ENCODE measurements at places on chromosomes 1 and 21. TPM values are rescaled to one million over a fixed set of nuclear protein-coding genes. Genes with fewer than 3 reads are reported as not detected.

The NMNAT2 gene
- total RNA-seq, result not detected

The GJA9 gene
- total RNA-seq, result not detected

The PROK1 gene
- not detected for total RNA-seq

The LCE3E gene
- not detected for total RNA-seq

The CHI3L2 gene
- 2.3 TPM for total RNA-seq

The TRAF3IP3 gene
- 392 TPM for total RNA-seq

The SLC45A1 gene
- total RNA-seq, result 0.12 TPM

The OR2L3 gene
- total RNA-seq, result not detected

The RIMKLA gene
- total RNA-seq, result 5.5 TPM
